ENCODE measurements at places on chromosomes 7 and 10.

- no peak for DNase-seq
Measured at GRCh38 chr7:78479348-78479747, 680.8 kb downstream of the PHTF2 start.

DNA sequence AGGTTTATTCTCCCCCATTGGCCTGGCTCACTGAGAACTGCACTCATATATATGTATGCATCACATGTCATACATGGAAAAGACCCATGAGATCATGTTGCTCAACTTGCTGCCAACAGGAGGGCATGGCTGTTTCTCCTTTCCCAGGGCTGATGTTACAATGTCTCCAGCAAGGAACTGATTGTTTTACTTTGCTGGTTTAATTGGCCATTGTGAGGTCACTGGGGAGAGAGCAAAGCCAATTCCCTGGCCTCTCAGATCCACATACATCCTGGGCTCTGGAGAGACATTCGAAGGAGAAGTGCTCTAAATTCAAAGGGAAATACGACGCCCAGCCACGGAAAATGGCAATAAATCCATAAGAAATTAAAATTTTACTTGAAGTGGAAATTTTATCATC is 287.8 kb downstream of the WDR11 start:
- DNase-seq: no peak

DNA sequence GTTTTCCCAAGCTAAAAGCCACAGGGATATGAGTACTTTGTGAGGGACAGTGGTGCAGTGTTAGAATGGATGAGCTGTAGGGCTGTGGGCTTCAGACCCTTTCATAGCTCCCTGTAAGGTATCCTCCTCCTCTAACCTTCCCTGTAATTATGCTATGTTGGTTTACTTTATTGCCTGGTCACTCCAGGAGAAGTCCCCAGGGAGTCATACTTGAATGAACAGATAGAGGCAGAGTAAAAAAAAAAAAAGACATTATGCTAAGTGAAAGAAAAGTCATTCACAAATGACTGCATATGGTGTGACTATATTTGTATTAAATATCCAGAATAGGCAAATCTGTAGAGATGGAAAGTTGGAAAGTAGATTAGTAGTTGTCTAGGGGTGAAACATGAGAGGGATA is 434.4 kb downstream of the AUTS2 start:
- DNase-seq: no peak

DNA sequence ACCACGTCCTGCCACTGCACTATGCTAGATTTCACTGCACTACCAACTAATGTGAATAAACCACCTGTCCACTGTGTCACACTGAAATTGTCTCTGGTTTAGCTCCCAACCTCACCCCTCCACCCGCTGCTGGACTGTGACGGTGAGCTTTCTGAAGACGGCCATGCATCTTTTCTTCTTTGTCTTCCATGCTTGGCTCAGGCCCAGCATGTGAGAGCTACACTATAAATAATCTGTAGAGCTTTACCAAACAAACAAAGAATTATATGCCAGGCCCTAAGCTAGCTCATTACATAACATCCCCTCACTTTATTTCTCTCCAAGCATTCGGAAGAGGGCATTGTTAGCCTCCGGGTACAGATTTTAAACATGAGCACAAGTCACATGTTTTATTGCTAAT is 633.2 kb downstream of the TNS3 start:
- no peak for DNase-seq

DNA sequence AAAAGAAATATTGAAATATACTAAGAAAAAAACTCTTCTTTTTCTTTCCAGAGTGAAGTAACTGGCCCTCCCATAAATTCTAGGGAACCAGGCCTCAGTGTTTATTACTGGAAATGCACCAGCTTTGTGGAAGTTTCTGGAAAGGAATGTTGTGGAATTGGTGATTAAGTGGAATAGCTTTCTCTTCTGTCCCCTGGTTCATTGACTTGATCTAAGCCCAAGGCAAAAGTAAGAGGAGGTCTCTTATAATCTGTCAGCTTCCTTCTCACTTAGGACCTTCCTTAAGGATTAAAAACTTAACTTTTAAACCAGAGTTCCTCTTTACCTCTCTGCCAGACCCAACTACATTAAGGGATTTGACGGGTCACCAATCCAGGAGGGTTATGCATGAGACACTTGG is 266.2 kb downstream of the SLC25A13 start:
- DNase-seq: no peak

DNA sequence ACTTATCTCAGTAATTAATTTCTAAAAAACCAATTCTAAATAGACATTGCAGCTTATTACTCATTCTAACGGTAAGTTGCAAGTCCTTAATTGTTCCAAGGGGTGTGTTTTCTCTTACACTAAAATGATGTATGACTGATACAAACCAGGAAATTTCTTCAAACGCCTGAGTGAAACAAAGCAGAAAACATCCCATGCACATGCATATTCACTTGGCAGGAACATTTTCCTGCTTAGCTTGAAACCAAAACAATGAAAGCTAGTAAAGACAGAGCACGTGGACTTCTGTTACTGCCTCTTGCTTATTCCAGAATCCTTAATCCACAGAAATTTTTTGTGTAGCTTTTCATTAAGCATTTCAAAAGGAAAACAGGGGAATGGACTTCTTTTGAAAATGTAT is 187.7 kb downstream of the MTERF1 start:
- DNase-seq: no peak

DNA sequence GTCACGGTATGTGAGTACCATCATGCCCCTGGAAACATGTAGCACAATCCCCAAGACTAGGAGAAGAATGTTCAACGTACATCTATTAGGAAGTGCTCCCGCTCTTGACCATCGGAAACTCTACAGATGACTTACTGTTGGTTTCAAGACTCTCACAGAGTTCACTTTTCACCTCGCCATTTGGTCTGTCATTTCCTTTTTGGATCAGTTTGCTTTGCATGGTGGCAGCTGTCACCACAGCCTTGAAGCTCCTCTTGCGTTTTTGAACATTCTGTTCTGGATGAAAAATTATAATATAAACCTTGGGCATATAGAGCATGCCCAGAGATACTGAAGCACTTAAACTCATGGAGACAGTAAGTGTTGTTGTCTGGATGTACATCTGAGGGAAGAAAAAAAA is 806.8 kb downstream of the GRM8 start:
- no peak for DNase-seq

- no peak for DNase-seq
Measured at GRCh38 chr7:138838166-138838565, 40.2 kb upstream of the ATP6V0A4 start.

- no peak for DNase-seq
Measured at GRCh38 chr10:125859128-125859817, 21.8 kb downstream of the DHX32 start.

DNA sequence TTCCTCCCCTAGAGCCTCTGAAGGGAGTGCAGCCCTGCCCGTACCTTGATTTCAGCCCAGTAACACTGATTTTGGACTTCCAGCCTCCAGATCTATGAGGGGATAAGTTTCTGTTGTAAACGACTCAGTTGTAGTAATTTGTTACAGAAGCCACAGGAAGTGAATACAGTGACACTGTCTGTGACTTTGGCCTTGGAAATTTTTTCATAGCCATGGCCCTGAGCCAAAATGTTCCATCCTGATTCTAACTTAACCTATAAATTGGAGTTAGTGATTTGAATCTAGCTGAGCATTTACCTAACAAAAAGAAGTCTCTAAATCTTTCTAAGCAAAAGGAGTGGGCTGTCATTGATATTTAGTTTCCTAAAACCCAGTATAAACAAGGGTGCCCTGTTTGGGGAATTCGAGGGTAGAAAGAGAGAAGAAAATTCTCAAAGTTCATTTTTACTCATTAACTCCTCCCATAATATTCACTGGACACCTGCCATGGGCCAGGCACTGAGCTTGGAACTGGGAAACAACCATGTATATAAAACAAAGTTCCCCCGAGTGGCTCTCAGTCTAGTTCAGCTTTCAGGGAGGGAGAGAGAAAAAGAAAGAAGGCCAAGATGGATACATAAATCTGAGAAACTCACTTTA is 162.3 kb downstream of the SKIDA1 start:
- DNase-seq: no peak

DNA sequence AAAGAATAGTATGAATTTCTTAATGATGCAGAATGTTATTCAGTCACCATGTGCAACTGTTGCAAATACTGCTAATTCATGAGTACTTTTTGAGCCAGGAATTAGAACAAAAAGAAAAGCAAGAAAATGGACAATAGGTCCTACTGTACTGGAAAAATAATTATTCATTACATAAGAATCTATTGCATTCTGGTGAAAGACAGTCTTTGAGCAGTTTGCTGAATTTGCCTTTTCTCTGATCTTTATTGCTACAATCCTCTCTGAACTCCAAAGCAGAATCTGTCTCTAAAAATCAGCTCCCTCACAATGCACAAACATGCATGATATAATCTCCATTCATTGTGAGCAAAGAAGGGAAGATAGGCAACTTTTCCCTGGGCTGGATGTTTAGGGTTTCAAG is 12.8 kb downstream of the IFIT2 start:
- DNase-seq: no peak

GRCh38 chr10:878895-879294 is 52.6 kb downstream of the LARP4B start:
- no peak for DNase-seq

DNA sequence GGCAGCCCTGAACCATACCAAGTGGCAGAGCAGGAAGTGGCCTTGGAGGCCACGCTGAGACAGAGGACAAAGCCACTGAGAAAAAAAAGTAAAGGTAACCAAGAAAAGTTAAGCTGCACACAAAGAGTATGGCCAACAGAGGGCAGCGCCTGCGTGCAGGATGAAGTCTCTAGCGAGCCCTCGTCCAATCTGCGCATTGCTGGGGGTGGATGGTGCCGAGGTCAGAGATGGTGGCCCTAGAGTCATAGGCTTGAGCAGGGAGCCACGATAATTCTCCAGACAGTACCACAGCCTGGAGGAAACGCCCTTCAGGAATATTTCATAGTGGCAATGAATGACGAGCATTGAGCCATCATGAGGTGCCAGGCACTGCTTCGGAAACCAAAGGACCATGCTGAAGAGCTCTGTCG is 9.7 kb downstream of the ATP6V0E2 start:
- peak; percentile 68 for DNase-seq

DNA sequence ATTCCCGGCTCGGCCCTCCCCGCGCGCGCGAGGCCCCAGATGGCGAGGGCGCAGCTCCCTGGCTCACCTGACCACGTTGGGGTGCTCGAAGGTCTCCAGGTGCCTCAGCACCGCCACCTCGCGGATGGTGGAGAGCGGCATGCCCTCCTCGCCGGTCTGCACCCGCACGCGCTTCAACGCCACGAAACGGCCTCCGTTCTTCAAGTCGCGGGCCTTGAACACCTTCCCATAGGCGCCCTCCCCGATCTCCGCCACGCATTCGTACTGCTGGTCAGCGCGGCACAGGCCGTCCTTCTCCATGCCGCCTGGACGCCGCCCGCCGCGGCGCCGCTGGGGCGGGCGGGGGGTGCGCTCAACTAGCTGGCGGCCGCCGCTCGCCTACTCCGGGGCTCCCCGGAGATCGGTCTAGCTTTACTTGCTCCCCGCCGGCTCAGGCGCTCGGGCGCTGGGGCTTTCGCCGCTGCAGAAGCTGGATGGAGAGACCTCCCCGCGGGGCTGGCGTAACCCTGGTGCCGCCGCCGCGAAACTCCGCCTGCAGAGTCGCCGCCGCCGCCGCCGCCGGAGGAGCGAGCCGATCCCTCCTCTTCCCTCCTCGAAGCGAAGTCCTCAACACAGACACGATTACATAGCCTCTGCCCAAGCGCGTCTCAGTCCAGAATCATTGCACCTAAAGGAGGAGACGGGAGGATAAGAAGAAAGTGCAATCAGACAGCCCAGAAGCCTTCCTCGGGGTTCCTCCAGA is 3.2 kb downstream of the CDK6 start:
- DNase-seq: peak; percentile 93

DNA sequence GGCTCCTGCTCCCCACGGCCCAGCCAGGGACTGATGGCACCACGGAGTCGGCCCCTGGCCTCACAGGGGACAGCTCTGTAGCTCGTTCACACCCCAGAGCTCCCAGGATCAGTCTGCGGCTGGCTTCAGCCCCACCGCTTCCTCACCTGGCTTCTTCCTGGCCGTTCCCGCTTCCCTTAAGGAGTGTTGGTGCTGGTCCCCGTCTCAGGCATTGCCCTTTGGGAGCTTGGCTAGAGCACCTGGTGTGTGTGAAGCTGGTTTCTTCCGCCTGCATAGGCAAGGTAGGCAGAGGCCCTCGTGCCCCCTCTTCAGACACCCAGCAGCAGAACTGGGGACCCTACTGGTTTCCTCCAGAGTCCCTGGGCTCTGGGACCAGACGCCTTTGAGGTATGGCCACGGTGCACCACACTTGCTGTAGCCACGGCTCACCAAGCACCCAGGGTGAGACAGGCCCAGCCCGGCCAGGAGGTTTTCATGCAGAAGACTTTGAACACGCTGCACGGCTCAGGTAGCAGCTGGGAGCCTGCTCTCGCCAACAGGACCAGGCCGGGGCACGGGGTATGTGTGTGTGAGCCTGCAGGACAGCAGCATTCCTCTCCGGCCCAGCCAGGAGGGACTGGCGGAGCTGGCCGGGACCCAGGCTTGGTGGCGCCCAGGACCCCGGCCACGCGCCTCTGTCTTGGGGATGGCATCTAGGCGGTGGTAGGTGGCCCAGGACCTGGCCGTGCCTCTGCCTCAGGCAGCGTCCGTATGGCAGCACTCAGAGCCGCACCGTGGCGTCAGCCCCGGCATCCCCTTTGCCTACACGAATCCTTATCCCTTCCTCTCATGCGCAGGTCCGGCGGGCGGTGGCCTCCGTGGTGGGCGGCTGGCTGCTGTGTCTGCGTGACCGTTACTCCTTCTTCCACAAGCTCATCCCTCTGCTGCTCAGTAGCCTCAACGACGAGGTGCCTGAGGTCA is 13.2 kb upstream of the PRKAR1B start:
- no peak for DNase-seq

DNA sequence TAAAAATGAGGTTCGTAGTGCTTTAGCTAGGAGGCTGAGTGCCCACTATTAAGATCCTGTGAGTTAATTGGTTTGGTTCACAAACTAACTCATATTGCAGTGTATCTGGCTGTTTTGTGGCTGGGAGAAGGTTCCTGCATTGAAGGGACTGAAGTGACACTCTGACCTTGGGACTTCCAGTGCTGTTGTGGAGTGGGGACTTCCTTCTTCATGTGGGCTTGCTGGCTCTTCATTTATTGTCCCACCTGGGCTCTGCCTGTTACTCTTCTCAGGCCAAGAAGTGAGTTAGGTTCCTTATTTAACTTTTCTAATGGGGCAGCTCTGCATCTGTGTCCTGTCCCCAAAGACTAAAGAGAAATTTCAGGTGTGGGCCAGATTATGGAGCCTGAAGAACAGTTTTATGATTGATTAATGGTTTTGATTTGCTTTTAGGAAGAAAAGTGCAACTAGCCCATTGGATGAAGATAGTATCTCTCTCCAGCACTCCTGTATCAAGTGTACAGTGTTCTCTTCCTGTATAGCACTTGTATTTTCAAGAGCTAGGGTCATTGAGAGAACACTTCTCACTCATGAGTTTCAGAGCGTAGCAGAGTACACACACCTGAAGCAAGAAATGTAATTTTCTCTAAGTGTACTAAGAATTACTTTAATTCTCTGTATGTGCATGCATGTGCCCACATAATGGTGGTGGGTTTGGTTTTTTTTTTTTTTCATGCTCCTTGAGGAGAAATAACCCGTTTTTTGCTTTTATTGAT is 54.8 kb downstream of the AUTS2 start:
- no peak for DNase-seq
